ENCODE measurements at places on chromosomes 3 and 15. TPM values are rescaled to one million over a fixed set of nuclear protein-coding genes. Genes with fewer than 3 reads are reported as not detected.
A peak's percentile ranks its signal among the peaks of the same experiment; 100 is the strongest.

DNA sequence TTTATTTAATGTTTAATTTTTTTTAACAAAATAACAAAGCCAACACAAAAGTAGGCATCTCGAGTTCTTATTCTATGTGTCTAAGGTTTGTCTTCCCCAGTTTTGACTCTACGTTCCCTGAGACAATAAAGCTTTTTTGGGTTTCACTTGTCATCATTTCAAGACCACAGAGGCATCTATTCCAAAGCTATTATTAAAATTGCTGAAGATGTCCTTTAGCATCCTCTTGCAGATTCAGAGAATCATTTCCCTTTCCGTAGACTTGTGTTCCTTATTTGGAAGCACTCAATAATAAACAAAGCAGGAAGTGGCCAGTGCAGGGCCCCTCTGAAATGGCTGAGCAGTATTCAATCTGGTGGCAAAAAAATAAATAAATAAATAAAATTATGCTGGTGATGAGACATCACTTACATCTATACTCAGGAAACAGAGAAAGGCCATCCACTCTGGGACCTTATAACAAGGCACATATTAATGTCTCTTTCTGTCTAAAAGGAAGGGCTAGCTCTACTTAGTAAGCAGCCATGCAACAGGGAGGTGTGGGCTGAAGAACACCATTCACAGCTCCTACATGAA lies 362.3 kb downstream of the WDR72 start:
- no peaks in the 10 kb centered on the region for H3K27me3 ChIP-seq
- no peak for DNase-seq
- H3K4me3 ChIP-seq: no peak overlapping the region
- no peak overlapping the region for H3K27ac ChIP-seq
- no peaks in the 10 kb centered on the region for H3K36me3 ChIP-seq
- H3K4me1 ChIP-seq: no peaks in the 10 kb centered on the region

GRCh38 chr3:108742929-108743328 lies 14.3 kb downstream of the RETNLB start:
- no peak for DNase-seq
- no peak overlapping the region for H3K4me3 ChIP-seq
- H3K27me3 ChIP-seq: no peaks in the 10 kb centered on the region

DNA sequence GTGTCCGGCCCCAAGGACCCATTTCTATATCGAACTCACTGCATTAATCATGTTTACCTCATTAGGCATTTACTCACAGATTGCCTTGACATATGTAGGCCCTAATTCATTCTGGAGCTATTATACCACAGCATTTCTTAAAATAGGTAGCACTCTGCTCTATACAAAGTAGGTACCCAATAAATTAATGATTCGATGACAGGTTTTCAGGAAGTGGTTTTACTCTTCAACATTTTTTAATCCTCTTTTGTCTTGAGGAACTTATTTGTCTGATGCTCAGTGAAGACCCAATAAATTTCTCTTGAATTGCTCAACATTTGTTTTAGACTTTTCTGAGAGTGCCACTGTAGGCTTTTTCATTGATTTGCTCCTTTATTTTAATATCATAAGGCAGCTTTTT lies 12.1 kb downstream of the TGFBR2 start:
- H3K27ac ChIP-seq: no peak overlapping the region
- no peak for DNase-seq
- H3K36me3 ChIP-seq: no peaks in the 10 kb centered on the region
- no peaks in the 10 kb centered on the region for H3K27me3 ChIP-seq
- peaks cover 7% of the 10 kb centered on the region for H3K4me1 ChIP-seq

GRCh38 chr3:141094790-141095545 lies 43.8 kb downstream of the SPSB4 start:
- no peak overlapping the region for H3K4me3 ChIP-seq
- H3K4me1 ChIP-seq: no peaks in the 10 kb centered on the region
- H3K27ac ChIP-seq: no peak overlapping the region
- H3K27me3 ChIP-seq: no peaks in the 10 kb centered on the region
- no peaks in the 10 kb centered on the region for H3K36me3 ChIP-seq

DNA sequence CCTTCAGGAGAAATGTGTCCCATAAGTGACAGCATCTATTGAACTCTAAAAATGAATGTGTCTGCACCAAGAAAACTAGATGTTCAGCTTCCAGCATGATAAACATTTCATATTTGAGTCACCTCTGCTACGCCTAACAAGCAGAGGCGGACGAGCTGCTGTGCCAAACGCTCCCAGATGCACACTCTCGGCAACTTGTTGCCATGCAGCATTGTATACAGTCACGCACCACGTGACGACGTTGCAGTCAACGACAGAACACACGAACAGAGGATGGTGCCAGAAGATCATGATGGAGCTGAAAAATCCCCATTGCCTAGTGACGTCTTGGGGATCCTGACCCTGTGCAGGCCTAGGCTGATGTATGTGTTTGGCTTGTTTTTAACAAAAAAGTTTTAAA lies 137.5 kb downstream of the XXYLT1 start:
- H3K36me3 ChIP-seq: no peaks in the 10 kb centered on the region
- no peaks in the 10 kb centered on the region for H3K27me3 ChIP-seq
- no peak overlapping the region for H3K4me3 ChIP-seq
- no peaks in the 10 kb centered on the region for H3K4me1 ChIP-seq
- H3K27ac ChIP-seq: no peak overlapping the region

- no peaks in the 10 kb centered on the region for H3K4me1 ChIP-seq
- no peak overlapping the region for H3K4me3 ChIP-seq
- DNase-seq: no peak
- no peaks in the 10 kb centered on the region for H3K27me3 ChIP-seq
Measured at GRCh38 chr3:147215660-147216059, 190.7 kb downstream of the ZIC4 start.

- no peaks in the 10 kb centered on the region for H3K27me3 ChIP-seq
- no peaks in the 10 kb centered on the region for H3K4me1 ChIP-seq
Measured at GRCh38 chr3:172938788-172939187, 188.3 kb downstream of the ECT2 start.

DNA sequence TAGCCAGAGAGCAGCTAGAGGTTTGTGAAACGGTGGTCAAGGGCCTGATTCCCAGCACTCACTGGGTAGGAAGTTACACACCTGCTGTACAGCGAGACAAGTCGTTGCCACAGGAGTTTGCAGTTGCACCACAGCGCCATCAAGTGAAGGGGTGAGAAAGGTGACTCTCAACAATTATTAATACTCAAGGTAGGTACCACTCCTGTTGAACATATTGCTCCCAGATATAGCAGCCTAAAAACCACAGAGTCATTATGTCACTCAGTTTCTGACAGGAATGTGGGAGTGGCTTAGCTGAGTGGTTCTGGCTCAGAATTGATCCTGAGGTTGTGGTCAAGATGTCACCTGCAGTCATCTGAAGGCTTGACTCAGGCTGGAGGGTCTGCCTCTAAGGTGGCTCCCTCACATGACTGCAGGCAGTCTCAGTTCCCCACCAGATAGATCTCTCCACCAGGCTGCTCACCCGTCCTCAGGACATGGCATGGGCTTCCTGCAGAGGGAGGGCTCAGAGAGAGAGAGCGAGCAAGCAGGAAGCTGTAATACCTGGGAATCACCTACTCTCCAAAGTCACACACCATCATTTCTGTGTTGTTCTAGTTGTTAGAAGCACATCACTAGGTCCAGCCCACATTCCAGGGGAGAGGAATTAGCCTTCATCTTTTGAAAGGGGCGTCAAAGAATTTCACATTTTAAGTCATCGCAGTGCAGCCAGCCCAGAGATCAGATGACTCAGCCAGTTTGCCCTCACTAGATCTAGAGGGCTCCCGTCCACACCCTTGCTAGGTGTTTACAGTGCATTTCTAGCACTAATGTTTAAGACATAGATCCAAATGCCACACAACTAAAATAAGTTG lies 17.0 kb upstream of the ANO10 start:
- peaks cover 7% of the 10 kb centered on the region for H3K4me1 ChIP-seq
- H3K4me3 ChIP-seq: no peak overlapping the region
- no peaks in the 10 kb centered on the region for H3K27me3 ChIP-seq
- no peaks in the 10 kb centered on the region for H3K36me3 ChIP-seq
- peak; percentile 62 for DNase-seq

GRCh38 chr3:42814246-42814645 lies 5.0 kb downstream of the ACKR2 start:
- no peaks in the 10 kb centered on the region for H3K36me3 ChIP-seq
- DNase-seq: no peak
- H3K27ac ChIP-seq: no peak overlapping the region
- no peak overlapping the region for H3K4me3 ChIP-seq

- no peaks in the 10 kb centered on the region for H3K36me3 ChIP-seq
- no peaks in the 10 kb centered on the region for H3K27me3 ChIP-seq
- peaks cover 8% of the 10 kb centered on the region for H3K4me1 ChIP-seq
- no peak for DNase-seq
- no peak overlapping the region for H3K27ac ChIP-seq
- no peak overlapping the region for H3K4me3 ChIP-seq
Measured at GRCh38 chr3:13188181-13188779, 115.1 kb upstream of the IQSEC1 start.

- H3K27me3 ChIP-seq: no peaks in the 10 kb centered on the region
- H3K27ac ChIP-seq: no peak overlapping the region
- no peak overlapping the region for H3K4me3 ChIP-seq
Measured at GRCh38 chr3:123481722-123482457, 33.0 kb upstream of the ADCY5 start.

- no peak overlapping the region for H3K27ac ChIP-seq
- no peak overlapping the region for H3K4me3 ChIP-seq
- no peaks in the 10 kb centered on the region for H3K27me3 ChIP-seq
- no peaks in the 10 kb centered on the region for H3K4me1 ChIP-seq
Measured at GRCh38 chr15:74977599-74977998, 17.8 kb upstream of the SCAMP5 start.

GRCh38 chr3:124229420-124229819 lies 237.5 kb upstream of the ROPN1 start:
- H3K4me1 ChIP-seq: no peaks in the 10 kb centered on the region
- no peak overlapping the region for H3K4me3 ChIP-seq
- no peak overlapping the region for H3K27ac ChIP-seq

DNA sequence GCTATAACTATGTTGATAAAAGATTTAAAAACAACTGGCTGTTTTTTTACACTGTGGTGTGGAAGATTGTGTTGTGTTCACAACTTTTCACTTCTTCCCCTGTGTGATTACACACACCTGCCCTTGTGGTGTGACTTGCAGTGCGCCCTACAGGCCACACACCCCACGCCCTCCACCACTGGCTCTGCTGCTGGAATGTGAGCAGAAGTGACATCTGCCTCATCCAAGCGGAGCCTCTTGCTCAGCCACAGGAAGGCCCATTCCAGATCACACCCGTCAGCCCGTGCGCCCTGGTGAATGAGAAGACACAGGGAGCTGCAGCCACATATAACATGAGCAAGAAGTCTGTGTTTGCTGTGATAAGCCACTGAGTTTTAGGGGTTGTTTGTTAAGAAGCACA lies 7.0 kb downstream of the CCR2 start:
- no peak for DNase-seq
- no peak overlapping the region for H3K27ac ChIP-seq
- no peaks in the 10 kb centered on the region for H3K27me3 ChIP-seq
- H3K36me3 ChIP-seq: no peaks in the 10 kb centered on the region

Gene MUSTN1
- total RNA-seq: 12.1 TPM

Gene TMEM266
- total RNA-seq: not detected

Gene SSUH2
- total RNA-seq: 2.1 TPM

Gene OR5K2
- total RNA-seq: not detected
